T-cell (primary cell): ENCODE measurements at places on chromosomes 1 and 21.
A peak's percentile ranks its signal among the peaks of the same experiment; 100 is the strongest.

- no peaks in the 10 kb centered on the region for H3K36me3 ChIP-seq
- H3K4me1 ChIP-seq = peaks cover 30% of the 10 kb centered on the region
- H3K27ac ChIP-seq = no peak within 1 kb of the TSS
- DNase-seq = peak; percentile 39
These were observed at the start of gene CNIH3 for GRCh38 chr1:224615861-224616755. Gene CNIH3 (plus strand): TSS chr1:224616317. CDS start chr1:224617175, 858 bp downstream.

DNA sequence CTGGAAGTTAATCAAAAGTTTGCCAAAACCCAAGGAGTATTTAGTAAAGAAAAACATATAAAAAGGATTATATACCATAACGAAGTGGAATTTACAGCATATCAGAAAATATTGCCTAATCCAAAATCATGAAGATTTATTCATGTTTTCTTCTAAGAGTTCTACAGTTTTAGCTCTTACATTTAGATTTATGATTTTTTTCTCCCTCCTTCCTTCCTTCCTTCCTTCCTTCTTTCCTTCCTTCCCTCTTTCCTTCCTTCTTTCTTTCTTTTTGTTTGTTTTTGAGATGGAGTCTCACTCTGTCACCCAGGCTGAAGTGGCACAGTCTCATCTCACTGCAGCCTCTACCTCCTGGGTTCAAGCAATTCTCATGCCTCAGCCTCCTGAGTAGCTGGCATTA is 15.7 kb upstream of the PRSS38 start:
- DNase-seq = no peak
- no peaks in the 10 kb centered on the region for H3K36me3 ChIP-seq
- no peaks in the 10 kb centered on the region for H3K4me1 ChIP-seq
- no peak overlapping the region for H3K4me3 ChIP-seq
- no peak overlapping the region for H3K27ac ChIP-seq

GRCh38 chr21:44850905-44851657 is 22.4 kb downstream of the PTTG1IP start:
- no peak overlapping the region for H3K27ac ChIP-seq
- peaks cover 10% of the 10 kb centered on the region for H3K4me1 ChIP-seq
- no peak overlapping the region for H3K4me3 ChIP-seq
- DNase-seq = no peak

DNA sequence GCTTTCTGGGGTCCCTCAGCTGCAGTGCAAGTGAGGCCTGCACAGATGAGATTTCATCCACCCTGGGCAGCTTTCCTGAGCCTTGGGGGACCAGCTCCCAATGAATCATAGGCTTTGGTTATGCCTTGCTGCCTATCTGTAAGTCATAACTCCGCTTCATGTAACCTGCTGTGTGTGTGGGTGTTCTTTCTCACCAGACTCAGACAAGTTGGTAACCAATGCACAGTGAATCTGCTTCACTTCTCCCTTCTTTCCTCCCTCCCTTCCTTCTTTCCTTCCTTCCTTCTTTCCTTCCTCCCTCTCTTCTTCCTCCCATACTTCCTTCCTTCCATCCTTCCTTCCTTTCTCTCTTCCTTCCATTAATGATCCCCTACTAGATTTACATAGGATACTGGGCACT is 34.4 kb upstream of the PSMB2 start:
- no peak overlapping the region for H3K4me3 ChIP-seq
- H3K36me3 ChIP-seq = no peaks in the 10 kb centered on the region
- DNase-seq = no peak

- DNase-seq = no peak
- no peak overlapping the region for H3K27ac ChIP-seq
- no peaks in the 10 kb centered on the region for H3K4me1 ChIP-seq
- H3K27me3 ChIP-seq = peaks cover 2% of the 10 kb centered on the region
These were observed 72.1 kb downstream of the DNM3 start for GRCh38 chr1:171913385-171913784.

GRCh38 chr1:16018308-16018707 is 465 bp upstream of the HSPB7 start:
- no peaks in the 10 kb centered on the region for H3K27me3 ChIP-seq
- no peak overlapping the region for H3K4me3 ChIP-seq
- no peak for DNase-seq
- peaks cover under 1% of the 10 kb centered on the region for H3K4me1 ChIP-seq
- H3K36me3 ChIP-seq = no peaks in the 10 kb centered on the region
- no peak overlapping the region for H3K27ac ChIP-seq

GRCh38 chr1:41399145-41399795 is 38.0 kb downstream of the FOXO6 start:
- no peaks in the 10 kb centered on the region for H3K27me3 ChIP-seq
- no peak overlapping the region for H3K4me3 ChIP-seq
- H3K27ac ChIP-seq = no peak overlapping the region
- DNase-seq = no peak
- H3K36me3 ChIP-seq = no peaks in the 10 kb centered on the region

- no peaks in the 10 kb centered on the region for H3K36me3 ChIP-seq
- no peak overlapping the region for H3K4me3 ChIP-seq
- no peaks in the 10 kb centered on the region for H3K27me3 ChIP-seq
- no peaks in the 10 kb centered on the region for H3K4me1 ChIP-seq
- no peak for DNase-seq
- no peak overlapping the region for H3K27ac ChIP-seq
These were observed 49.7 kb upstream of the EPB41 start for GRCh38 chr1:28864695-28865094.

DNA sequence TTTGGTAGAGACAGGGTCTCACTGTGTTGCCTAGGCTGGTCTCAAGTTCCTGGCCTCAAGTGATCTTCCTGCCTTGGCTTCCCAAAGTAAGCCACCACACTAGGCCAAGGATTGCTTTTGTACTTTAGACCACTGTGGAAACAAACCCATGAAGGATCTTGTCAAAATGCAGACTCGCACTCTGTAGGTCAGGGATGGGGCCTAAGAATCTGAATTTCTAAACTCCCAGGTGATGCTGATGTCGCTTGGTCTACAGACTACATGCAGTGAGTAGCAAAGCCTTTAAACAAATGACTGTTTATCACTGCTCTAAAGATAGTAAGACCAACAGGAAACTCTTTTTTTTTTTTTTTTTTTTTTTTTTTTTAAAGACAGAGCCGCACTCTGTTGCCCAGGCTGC is 54.1 kb upstream of the MUTYH start:
- no peaks in the 10 kb centered on the region for H3K36me3 ChIP-seq
- H3K27ac ChIP-seq = peak overlapping the region; percentile 60
- H3K27me3 ChIP-seq = no peaks in the 10 kb centered on the region
- H3K4me1 ChIP-seq = no peaks in the 10 kb centered on the region
- no peak overlapping the region for H3K4me3 ChIP-seq

GRCh38 chr1:231507476-231508355 is 20.8 kb upstream of the TSNAX start:
- H3K27me3 ChIP-seq = no peaks in the 10 kb centered on the region
- no peaks in the 10 kb centered on the region for H3K4me1 ChIP-seq
- no peaks in the 10 kb centered on the region for H3K36me3 ChIP-seq
- no peak for DNase-seq
- no peak overlapping the region for H3K27ac ChIP-seq

- H3K27ac ChIP-seq = no peak overlapping the region
- H3K4me3 ChIP-seq = no peak overlapping the region
- DNase-seq = no peak
- H3K4me1 ChIP-seq = no peaks in the 10 kb centered on the region
- peaks cover 3% of the 10 kb centered on the region for H3K27me3 ChIP-seq
- no peaks in the 10 kb centered on the region for H3K36me3 ChIP-seq
These were observed 30.1 kb upstream of the DNAJC6 start for GRCh38 chr1:65279070-65279779.

- H3K36me3 ChIP-seq = no peaks in the 10 kb centered on the region
- H3K27ac ChIP-seq = no peak overlapping the region
- H3K4me1 ChIP-seq = peaks cover 5% of the 10 kb centered on the region
- no peak for DNase-seq
- no peak overlapping the region for H3K4me3 ChIP-seq
- H3K27me3 ChIP-seq = no peaks in the 10 kb centered on the region
These were observed 184.9 kb downstream of the DYRK1A start for GRCh38 chr21:37551331-37551992.

GRCh38 chr1:160061369-160062229 is 8.4 kb downstream of the KCNJ10 start:
- H3K4me3 ChIP-seq = no peak overlapping the region
- no peak overlapping the region for H3K27ac ChIP-seq
- no peaks in the 10 kb centered on the region for H3K36me3 ChIP-seq
- no peak for DNase-seq
- no peaks in the 10 kb centered on the region for H3K4me1 ChIP-seq
- H3K27me3 ChIP-seq = no peaks in the 10 kb centered on the region

GRCh38 chr1:33332357-33332789 is 11.5 kb upstream of the A3GALT2 start:
- H3K36me3 ChIP-seq = peaks cover 37% of the 10 kb centered on the region
- H3K4me3 ChIP-seq = no peak overlapping the region
- H3K27me3 ChIP-seq = no peaks in the 10 kb centered on the region
- no peak overlapping the region for H3K27ac ChIP-seq
- no peaks in the 10 kb centered on the region for H3K4me1 ChIP-seq

GRCh38 chr1:200040481-200041138 is 13.1 kb downstream of the NR5A2 start:
- no peak for DNase-seq
- no peaks in the 10 kb centered on the region for H3K36me3 ChIP-seq
- H3K27me3 ChIP-seq = peaks cover 43% of the 10 kb centered on the region
- peaks cover 43% of the 10 kb centered on the region for H3K4me1 ChIP-seq

GRCh38 chr21:18601146-18601545 is 197.6 kb upstream of the TMPRSS15 start:
- DNase-seq = no peak
- no peak overlapping the region for H3K27ac ChIP-seq
- H3K36me3 ChIP-seq = no peaks in the 10 kb centered on the region
- H3K27me3 ChIP-seq = no peaks in the 10 kb centered on the region
- H3K4me1 ChIP-seq = no peaks in the 10 kb centered on the region

GRCh38 chr1:32052887-32053286 is 19.9 kb upstream of the TMEM39B start:
- H3K4me1 ChIP-seq = no peaks in the 10 kb centered on the region
- H3K36me3 ChIP-seq = peaks cover 71% of the 10 kb centered on the region
- no peaks in the 10 kb centered on the region for H3K27me3 ChIP-seq
- no peak for DNase-seq

DNA sequence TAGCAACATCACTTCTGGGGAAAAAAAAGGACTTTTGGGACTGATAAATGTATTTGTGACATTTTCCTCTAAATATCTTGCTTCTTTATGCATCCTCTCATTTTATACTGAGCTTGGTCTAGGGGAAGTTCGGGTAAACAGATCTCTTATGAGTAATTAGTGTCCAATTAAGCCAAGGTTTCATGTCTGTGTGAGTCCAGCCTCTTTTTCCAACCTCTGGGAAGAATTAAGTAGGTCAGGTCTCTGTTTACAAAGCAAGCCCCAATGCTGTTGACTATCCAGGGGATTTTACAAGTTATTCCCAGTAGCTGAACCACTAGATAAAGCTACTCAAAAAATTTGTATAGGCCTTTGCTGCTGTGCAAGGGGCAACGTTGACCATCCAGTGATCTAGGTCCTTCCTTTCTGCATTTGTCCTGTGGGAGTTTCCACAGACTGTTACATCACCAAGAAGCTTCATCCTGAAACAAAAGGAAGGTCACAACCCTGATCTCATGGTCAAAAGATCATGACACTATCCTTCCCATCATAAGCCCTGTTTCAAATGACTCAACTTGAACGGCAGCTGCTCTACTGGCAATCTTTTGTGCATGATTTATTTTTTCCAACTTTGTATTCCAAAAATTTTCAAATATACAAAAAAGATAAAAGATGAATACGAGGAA is 74.3 kb downstream of the ETS2 start:
- no peaks in the 10 kb centered on the region for H3K27me3 ChIP-seq
- H3K4me1 ChIP-seq = no peaks in the 10 kb centered on the region
- H3K27ac ChIP-seq = no peak overlapping the region
- no peaks in the 10 kb centered on the region for H3K36me3 ChIP-seq
- DNase-seq = no peak
- H3K4me3 ChIP-seq = no peak overlapping the region

- H3K27me3 ChIP-seq = no peaks in the 10 kb centered on the region
- H3K36me3 ChIP-seq = peaks cover 90% of the 10 kb centered on the region
- no peak overlapping the region for H3K4me3 ChIP-seq
- H3K4me1 ChIP-seq = peaks cover 14% of the 10 kb centered on the region
- H3K27ac ChIP-seq = no peak overlapping the region
- no peak for DNase-seq
These were observed 15.1 kb downstream of the ELK4 start for GRCh38 chr1:205616563-205617293.

- H3K27me3 ChIP-seq = no peaks in the 10 kb centered on the region
- no peaks in the 10 kb centered on the region for H3K36me3 ChIP-seq
- no peak for DNase-seq
- H3K27ac ChIP-seq = no peak overlapping the region
- H3K4me3 ChIP-seq = no peak overlapping the region
These were observed 653.3 kb upstream of the RGS18 start for GRCh38 chr1:191504999-191505398.

DNA sequence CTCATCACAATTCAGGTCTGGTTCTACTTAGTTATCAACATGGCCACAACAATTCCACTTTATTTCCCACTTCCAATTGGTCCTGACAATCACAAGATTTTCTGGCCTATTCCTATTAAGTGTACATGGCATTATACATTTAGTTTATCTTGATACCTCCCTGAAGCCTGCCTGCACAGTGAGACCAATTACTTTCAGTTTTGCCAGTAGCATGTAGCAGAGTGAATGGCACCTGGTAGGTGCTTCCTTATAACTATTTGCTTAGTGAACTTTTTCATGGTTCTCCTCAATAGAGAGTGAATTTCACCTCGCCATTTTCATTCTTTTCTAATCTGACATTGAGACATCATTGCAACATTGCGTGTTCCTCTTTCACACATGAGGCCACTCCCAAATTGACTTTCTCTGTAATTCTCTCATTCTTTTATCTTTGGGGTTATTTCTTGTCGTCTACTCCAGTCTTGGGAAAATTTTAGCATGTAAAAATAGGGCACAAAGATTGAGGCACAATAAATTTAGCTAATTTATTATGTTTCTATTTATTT is 124.3 kb downstream of the DISC1 start:
- DNase-seq = no peak
- H3K36me3 ChIP-seq = peaks cover 6% of the 10 kb centered on the region
- H3K27ac ChIP-seq = no peak overlapping the region
- H3K27me3 ChIP-seq = no peaks in the 10 kb centered on the region
- H3K4me3 ChIP-seq = no peak overlapping the region
- H3K4me1 ChIP-seq = no peaks in the 10 kb centered on the region

GRCh38 chr1:52424231-52424636 is 19.8 kb downstream of the PRPF38A start:
- peak overlapping the region; percentile 23 for H3K4me3 ChIP-seq
- peak; percentile 25 for DNase-seq
- H3K4me1 ChIP-seq = peaks cover 23% of the 10 kb centered on the region
- H3K36me3 ChIP-seq = peaks cover 2% of the 10 kb centered on the region
